ENCODE measurements at places on chromosomes 6 and 20. TPM values are rescaled to one million over a fixed set of nuclear protein-coding genes. Genes with fewer than 3 reads are reported as not detected.

Gene ADGRB3
- not detected for total RNA-seq

DNA sequence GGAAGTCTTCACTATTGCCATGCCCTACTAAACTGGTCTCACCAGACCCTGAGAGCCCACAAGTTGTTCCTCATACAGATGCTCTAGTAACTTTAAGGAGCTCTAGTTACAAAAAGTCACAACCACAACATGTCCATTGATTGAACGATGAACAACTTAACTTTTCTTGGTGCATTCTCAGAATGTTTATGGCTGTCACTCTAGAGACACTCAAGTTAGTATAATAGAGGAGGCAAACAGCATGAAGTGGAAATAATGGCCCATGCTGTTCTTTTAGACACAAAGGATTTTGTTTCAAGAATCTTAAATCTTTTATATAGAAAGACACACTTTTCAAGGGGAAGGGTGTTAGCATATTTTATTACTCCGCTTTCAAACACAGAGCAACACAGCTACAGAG, 934.4 kb downstream of the HACE1 start:
- no peaks in the 10 kb centered on the region for H3K4me1 ChIP-seq
- no peaks in the 10 kb centered on the region for H3K27me3 ChIP-seq
- H3K36me3 ChIP-seq = no peaks in the 10 kb centered on the region
- H3K4me3 ChIP-seq = no peak overlapping the region

GRCh38 chr6:10655508-10656055, 38.8 kb downstream of the C6orf52 start:
- peaks cover 9% of the 10 kb centered on the region for H3K4me1 ChIP-seq
- peak; percentile 34 for DNase-seq
- peaks cover 11% of the 10 kb centered on the region for H3K27me3 ChIP-seq
- H3K4me3 ChIP-seq = no peak overlapping the region
- no peak overlapping the region for H3K27ac ChIP-seq

Gene MYCT1
- not detected for total RNA-seq

Gene DAAM2
- not detected for total RNA-seq

Gene ITPA
- 54.0 TPM for total RNA-seq

Gene KCTD20
- 51.0 TPM for total RNA-seq

DNA sequence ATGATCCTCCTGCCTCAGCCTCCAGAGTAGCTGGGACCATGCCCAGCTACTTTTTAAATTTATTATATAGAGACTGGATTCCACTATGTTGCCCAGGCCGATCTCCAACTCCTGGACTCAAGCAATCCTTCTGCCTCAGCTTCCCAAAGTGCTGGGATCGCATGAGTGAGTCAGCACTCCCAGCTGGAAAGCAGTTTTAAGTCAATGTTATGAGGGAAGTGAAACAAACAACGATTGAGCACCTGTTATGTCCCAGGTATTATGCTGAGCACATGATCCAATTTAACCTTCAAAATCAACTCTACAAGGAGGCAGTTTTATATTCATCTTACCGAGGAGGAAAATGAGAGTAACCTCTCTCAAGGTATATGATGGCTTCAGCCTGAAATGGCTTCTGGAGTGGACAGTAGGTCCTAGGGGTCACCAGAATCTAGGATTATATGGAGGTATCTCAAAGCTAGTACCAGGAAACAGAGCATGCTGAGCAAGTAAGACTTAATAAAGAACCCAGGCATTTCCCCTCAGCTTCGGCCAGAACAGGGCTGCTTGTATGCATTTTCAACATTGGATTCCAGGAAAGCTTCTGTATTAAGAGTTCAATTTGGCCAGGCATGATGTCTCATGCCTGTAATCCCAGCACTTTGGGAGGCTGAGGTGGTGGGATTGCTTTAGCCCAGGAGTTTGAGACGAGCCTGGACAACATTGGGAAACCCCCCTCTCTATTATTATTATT, 55.0 kb downstream of the EDN1 start:
- DNase-seq = no peak
- H3K4me1 ChIP-seq = no peaks in the 10 kb centered on the region
- peaks cover 7% of the 10 kb centered on the region for H3K27me3 ChIP-seq

DNA sequence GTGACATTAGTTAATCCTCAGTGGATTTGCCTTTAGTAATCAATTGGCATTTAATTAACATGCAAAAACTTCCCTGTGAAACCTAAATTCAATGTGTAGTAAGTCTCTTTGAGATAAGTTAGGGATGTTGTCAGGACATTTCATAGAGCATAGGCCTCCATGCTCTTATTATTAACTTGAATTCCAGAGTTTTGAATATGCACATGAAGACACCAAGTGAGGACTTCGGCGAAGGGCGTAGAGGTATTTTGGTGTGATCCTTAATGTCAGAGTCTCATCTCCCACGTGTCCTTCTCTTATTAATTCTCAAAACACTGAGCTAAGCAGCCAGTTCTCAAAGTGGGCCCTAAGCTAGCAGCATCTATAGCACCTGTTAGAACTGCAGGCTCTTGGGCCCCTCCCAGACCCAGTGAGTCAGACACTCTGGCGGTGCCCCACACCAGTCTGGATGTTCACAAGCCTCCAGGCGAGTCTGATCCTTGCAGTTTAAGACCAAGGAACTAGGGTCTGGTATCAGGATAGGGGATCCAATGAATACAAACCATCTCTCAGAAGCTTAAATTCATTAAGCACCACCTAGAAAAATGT, 292.1 kb downstream of the QKI start:
- no peaks in the 10 kb centered on the region for H3K36me3 ChIP-seq
- H3K4me1 ChIP-seq = no peaks in the 10 kb centered on the region
- no peak for DNase-seq
- H3K27me3 ChIP-seq = peaks cover 3% of the 10 kb centered on the region

DNA sequence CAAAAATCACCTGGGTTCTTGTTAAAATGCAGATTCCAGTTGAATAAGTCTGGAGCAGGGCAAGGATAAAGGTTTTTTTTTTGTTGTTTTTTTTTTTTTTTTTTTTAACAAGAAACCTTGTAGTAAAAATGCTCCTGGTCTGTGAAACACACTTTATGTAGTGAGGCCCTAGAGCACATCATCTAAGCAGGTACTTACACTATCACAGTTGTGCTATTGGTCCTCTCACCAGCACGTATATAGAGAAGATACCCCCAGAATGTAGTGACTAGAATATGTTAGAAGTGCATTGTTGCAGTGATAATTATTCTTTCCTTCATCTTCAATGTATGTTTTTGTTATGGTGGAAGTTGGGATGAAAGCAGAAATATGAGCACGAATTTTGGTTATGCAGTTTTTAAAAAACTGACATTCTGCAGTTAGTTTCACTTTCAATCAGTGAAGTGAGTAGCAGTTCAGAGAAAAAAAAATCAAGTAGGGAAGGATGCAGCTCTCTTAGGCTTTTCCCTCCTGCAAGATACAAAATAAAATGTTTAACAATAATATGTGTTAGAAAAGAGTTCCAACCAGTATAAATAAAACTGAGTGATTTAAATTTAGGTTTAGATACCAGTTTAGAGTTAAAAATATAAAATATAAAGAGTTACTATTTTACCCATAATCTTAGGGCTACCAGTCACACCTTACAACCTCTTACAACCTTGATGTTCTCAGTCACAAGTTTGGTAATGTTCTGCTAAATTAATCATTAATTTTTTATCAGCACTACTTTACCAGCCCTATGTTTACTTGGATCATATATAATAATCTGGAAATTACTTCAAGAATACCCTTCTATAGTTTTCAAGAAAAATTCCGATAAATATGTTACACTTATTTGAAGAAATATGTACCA, 9.2 kb upstream of the DEFB113 start:
- no peak overlapping the region for H3K27ac ChIP-seq
- H3K36me3 ChIP-seq = no peaks in the 10 kb centered on the region
- DNase-seq = no peak
- H3K27me3 ChIP-seq = no peaks in the 10 kb centered on the region
- peaks cover 5% of the 10 kb centered on the region for H3K4me1 ChIP-seq

- peaks cover 81% of the 10 kb centered on the region for H3K4me1 ChIP-seq
- H3K4me3 ChIP-seq = peak overlapping the region; percentile 48
- peaks cover 6% of the 10 kb centered on the region for H3K36me3 ChIP-seq
- H3K27ac ChIP-seq = peak overlapping the region; percentile 68
- peak; percentile 64 for DNase-seq
These were observed 61.7 kb downstream of the UTRN start for GRCh38 chr6:144346719-144347447.

GRCh38 chr6:146543211-146543939, at the start of gene RAB32:
TSS of gene RAB32 (plus strand) at chr6:146543833. CDS start at chr6:146543872, 39 bp downstream.
- no peak within 1 kb of the TSS for H3K27ac ChIP-seq
- H3K4me3 ChIP-seq = peak within 1 kb of the TSS; percentile 57
- peaks cover 28% of the 10 kb centered on the region for H3K27me3 ChIP-seq
- peaks cover 3% of the 10 kb centered on the region for H3K36me3 ChIP-seq
- H3K4me1 ChIP-seq = peaks cover 7% of the 10 kb centered on the region
- DNase-seq = peak; percentile 14

Gene TRAPPC3L
- total RNA-seq = not detected

DNA sequence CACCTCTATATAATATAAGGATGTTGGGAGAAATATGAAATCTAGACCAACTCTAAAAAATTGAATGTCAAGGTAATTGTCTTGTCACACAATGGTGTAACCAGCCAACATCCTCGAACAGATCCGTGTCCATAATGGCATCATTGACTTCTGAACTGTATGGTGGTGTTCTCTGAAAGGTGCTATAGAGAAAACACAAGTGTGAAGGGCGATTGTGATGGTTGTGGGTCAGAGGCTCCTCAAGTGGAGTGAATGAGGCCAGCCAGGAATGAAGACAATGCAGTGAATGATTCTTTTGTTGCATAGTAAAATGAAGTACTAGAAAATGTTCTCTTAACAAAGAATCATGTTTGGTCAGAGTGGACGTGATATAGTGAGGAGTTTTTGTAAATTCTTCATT, 58.3 kb downstream of the CARMIL1 start:
- DNase-seq = no peak
- no peaks in the 10 kb centered on the region for H3K36me3 ChIP-seq
- no peaks in the 10 kb centered on the region for H3K27me3 ChIP-seq
- H3K27ac ChIP-seq = no peak overlapping the region

Gene PSMB8
- 370 TPM for total RNA-seq

Gene JPH2
- total RNA-seq = not detected

GRCh38 chr20:43680981-43681380, 14.1 kb downstream of the MYBL2 start:
- peaks cover 12% of the 10 kb centered on the region for H3K4me1 ChIP-seq
- no peaks in the 10 kb centered on the region for H3K27me3 ChIP-seq
- no peak overlapping the region for H3K27ac ChIP-seq
- no peak overlapping the region for H3K4me3 ChIP-seq
- H3K36me3 ChIP-seq = peaks cover 30% of the 10 kb centered on the region
- no peak for DNase-seq

GRCh38 chr6:66553441-66553840, 846.4 kb upstream of the EYS start:
- no peak for DNase-seq
- no peaks in the 10 kb centered on the region for H3K36me3 ChIP-seq
- H3K4me3 ChIP-seq = no peak overlapping the region
- no peak overlapping the region for H3K27ac ChIP-seq
- H3K4me1 ChIP-seq = no peaks in the 10 kb centered on the region

Gene OPN5
- not detected for total RNA-seq

GRCh38 chr20:63345328-63346100, 15.6 kb downstream of the CHRNA4 start:
- H3K4me1 ChIP-seq = no peaks in the 10 kb centered on the region
- no peak overlapping the region for H3K27ac ChIP-seq

Gene COL9A1
- not detected for total RNA-seq

DNA sequence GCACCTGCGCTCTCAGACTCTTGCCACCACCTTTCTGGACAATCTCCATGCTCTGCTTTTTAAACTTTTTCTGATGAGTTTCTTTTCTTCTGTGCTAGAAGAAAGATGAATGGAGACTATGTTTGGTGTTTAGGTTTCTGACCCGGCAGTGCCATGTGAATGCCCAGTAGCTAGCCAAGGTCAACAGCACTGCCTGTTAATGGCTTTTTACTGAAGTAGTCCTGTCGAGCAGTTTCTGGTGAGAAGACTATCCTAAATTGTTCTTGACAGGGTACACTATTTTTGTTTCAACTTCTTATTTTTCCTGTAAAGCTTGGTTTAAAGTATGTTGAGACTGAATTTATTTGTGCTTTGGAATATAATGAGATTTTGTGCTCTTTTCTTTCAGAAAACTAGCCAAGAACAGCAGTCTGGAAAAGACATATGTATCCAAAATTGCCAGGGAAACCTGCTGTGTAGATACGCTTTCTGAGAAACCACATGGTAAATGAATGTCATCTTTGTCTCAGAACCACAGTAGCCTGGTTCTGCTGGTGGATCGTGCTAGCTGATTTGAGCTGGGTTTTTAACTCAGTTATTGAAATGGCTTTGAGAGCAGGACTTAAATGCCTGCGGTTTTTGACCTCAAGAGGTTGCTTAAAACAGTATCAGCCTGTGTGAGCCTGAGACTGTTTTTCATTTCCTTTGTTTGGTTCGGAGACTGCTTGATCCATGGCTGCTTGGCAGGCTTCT, 48.1 kb downstream of the KCNS1 start:
- H3K4me1 ChIP-seq = peaks cover 77% of the 10 kb centered on the region
- DNase-seq = peak; percentile 41
- no peaks in the 10 kb centered on the region for H3K27me3 ChIP-seq
- peaks cover 44% of the 10 kb centered on the region for H3K36me3 ChIP-seq

DNA sequence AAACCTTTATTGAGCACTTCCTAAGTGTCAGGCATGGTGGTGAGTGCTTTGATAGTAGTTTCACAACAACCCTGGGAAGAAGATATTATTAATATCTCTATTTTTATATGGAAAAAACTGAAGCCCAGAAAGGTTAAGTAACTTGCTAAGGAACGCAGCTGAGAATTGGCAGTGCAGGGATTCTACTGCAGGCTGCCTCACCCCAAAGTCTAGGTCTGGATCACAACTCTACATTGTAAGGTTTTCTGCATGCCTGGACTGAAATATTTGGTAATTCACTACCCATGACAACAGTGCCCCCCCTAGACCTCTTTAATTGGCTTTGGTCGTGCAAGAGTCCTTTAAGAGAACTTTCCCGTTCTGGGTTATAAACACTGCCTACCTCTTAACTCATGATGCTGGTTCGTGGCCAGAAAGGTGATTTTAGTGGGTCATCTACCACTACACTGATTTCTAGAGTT, 67.1 kb upstream of the KCNQ5 start:
- peaks cover 11% of the 10 kb centered on the region for H3K4me1 ChIP-seq
- no peak overlapping the region for H3K4me3 ChIP-seq
- DNase-seq = no peak
- no peak overlapping the region for H3K27ac ChIP-seq

- no peak overlapping the region for H3K4me3 ChIP-seq
- H3K27me3 ChIP-seq = no peaks in the 10 kb centered on the region
- H3K36me3 ChIP-seq = no peaks in the 10 kb centered on the region
- H3K4me1 ChIP-seq = no peaks in the 10 kb centered on the region
These were observed 335.4 kb downstream of the COL12A1 start for GRCh38 chr6:74870403-74870802.

Gene NNAT
- 0.48 TPM for total RNA-seq

DNA sequence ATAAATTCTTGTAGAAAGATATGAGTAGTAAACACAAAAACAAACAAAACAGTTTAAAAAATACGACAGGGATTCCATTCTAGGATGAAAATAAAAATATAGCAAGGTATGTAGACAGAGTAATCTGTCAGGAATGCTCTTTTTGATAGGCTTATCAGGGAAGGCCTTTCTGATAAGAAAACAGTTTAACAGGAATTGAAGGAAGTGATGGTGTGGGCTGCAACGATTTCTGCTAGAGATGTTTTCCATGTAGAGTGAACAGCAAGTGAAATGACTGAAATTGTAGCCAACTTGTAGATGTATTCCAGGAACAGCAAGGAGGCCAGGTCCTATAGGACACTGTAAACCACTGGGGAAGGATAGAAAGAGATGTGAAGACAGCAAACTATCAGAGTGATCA, 689.7 kb upstream of the GJE1 start:
- H3K4me3 ChIP-seq = no peak overlapping the region
- peaks cover 1% of the 10 kb centered on the region for H3K27me3 ChIP-seq
- H3K36me3 ChIP-seq = no peaks in the 10 kb centered on the region
- H3K4me1 ChIP-seq = no peaks in the 10 kb centered on the region

Gene KCNB1
- not detected for total RNA-seq

Gene ANKEF1
- 1.3 TPM for total RNA-seq
